ENCODE measurements at places on chromosomes 16 and 17.

- peak; percentile 85 for DNase-seq
Measured at GRCh38 chr16:89828199-89828869, at the start of gene SPIRE2. SPIRE2 (plus strand) TSS chr16:89828475; CDS start chr16:89828551, 76 bp downstream.

DNA sequence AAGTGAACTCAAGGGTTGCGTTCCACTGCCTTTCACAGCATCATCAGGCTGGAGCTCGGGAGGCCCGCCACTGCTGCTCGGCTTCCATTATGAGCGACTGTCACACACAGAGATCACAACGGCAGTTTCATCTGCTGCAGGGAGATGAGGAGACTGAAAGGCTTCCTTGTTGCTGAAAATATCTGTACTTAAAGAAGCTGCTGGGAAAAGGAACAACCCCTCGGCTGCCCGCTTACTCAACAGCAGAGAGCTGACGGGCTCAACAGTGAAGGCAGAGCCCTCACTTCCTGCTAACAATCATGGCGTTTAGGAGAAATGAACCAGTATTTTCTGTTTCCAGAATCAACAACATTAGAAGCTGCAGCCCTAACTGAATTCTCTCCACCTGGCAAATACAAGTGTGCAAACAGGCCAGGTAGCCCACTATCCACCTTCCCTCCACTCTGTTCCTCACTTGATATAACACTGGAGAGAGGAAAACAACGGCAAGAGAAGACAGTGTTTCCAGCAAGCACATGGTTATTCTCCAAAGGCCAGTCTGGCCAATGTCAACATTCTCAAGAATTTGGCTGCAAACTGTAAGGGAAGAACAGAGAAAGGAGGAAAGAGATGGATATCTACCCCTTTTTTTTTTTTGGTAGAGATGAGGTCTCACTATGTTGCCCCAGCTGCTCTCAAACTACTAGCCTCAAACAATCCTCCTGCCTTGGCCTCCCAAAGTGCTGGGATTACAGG is 33.7 kb downstream of the MBTPS1 start:
- DNase-seq: no peak

GRCh38 chr16:50550866-50551641 is 2.9 kb downstream of the NKD1 start:
- DNase-seq: no peak

DNA sequence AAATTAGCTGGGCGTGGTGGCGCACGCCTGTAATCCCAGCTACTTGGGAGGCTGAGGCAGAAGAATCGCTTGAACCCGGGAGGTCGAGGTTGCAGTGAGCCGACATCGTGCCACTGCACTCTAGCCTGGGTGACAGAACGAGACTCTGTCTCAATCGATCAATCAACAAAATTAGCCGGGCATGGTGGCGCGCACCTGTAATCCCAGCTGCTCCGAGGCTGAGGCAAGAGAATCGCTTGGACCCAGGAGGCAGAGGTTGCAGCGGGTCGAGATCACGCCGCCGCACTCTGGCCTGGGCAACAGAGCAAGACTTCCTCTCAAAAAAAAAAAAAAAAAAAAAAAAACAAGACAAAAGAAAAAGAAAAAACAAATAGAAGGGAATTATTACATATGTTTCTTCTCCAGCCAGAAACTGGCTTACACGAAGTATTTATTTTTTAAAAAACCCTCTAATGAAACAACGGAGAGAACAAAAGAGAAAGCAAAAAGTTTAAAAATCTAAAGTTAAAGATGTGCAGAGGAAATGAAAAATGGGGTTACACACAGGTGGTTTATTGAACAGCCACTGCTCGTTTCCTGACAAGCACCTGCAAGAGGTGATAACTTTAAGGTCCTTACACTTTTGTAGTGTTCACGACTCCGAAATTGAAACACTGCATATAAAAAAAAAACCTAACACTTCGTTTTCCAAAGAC is 1.4 kb downstream of the SYNRG start:
- peak; percentile 50 for DNase-seq

DNA sequence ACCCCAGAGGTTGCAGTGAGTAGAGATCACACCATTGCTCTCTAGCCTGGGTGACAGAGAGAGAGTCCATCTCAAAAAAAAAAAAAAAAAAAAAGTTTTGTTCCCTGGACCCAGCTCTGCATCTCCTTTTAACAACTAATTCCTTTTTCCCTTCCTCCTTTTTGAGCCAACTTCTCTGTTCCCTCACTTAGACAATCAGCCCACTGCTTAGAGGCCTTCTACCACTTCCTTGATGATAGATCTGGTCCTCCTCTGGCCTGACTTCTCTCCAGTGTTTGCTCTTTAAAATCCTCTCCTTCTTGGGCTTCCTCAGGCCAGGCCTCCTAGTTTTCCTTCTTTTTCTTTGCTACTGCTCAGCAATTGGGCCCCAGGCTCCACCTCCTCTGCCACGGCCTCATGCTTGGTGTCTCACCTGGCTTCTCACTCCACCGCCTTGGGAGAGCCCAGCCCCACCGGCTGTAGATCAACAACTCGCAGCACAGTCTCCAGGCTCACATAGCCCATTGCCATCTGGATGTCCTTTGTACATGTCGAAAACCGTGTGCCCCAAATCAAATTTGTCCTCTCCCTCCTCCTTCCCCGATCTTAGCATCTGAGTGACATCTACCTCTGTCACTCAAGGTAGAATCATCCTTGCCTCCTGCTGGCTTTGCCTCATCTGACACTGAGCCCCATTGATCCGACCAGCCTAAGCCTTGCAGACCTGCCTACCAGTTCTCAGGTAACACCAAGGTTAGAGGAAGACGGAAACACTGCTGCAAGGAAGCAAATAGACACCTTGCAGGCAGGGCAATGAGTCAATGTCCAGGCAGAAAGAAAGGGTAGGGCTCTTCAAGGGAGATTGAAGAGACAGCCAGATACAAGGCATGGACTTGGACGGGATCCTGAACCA is 17.4 kb downstream of the ARHGAP27 start:
- DNase-seq: no peak

- DNase-seq: no peak
Measured at GRCh38 chr16:79668502-79668901, 68.0 kb upstream of the MAF start.

DNA sequence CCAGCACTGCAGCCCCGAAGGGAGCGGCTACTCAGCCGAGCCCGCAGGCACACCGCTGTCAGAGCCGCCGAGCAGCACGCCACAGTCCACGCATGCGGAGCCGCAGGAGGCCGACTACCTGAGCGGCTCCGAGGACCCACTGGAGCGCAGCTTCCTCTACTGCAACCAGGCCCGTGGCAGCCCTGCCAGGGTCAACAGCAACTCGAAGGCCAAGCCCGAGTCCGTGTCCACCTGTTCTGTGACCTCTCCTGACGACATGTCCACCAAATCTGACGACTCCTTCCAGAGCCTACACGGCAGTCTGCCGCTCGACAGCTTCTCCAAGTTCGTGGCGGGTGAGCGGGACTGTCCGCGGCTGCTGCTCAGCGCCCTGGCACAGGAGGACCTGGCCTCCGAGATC is 42.4 kb downstream of the SREBF1 start:
- DNase-seq: no peak

GRCh38 chr17:17946093-17946492 is 26.1 kb downstream of the TOM1L2 start:
- no peak for DNase-seq
